ENCODE measurements at places on chromosomes 2 and 18.
A peak's percentile ranks its signal among the peaks of the same experiment; 100 is the strongest.

- no peak for DNase-seq
Measured at GRCh38 chr2:119282146-119282995, 58.7 kb downstream of the STEAP3 start.

- DNase-seq: no peak
Measured at GRCh38 chr18:6781142-6781714, 51.7 kb downstream of the ARHGAP28 start.

- DNase-seq: no peak
Measured at GRCh38 chr2:56465491-56465890, 281.7 kb downstream of the CCDC85A start.

DNA sequence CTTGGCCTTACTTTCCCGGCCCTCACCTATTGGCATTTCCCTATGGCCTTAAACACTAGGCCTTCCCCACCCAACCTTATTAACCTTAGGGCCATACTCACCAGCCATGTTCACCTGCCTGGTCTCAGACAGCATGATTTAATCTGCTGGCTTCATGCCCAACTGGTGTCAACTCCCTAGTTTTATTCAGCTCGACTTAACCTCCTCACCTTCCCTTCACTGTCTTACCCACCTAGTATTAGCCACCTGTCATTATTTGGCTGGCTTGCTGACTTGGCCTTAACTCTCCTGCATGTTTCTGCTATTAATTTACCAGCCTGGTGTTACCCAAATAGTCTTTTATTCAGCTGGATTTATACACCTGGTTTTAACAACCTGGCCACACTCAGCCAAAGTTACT, 136.0 kb upstream of the ZSWIM2 start:
- DNase-seq: no peak

DNA sequence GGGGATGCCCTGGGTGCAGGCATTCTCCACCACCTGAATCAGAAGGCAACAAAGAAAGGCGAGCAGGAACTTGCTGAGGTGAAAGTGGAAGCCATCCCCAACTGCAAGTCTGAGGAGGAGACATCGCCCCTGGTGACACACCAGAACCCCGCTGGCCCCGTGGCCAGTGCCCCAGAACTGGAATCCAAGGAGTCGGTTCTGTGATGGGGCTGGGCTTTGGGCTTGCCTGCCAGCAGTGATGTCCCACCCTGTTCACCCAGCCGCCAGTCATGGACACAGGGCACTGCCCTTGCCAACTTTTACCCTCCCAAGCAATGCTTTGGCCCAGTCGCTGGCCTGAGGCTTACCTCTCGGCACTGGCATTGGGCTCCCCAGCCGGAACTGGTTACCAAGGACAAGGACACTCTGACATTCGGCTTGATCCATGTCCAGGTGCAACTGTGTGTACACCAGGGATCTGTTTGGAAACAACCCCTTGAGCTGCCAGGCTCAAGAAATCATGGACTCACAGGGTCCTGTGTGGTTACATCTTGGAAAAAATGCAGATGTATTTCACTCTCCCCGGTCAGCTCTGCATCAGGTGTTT, 31.8 kb downstream of the SLC1A4 start:
- DNase-seq: no peak

DNA sequence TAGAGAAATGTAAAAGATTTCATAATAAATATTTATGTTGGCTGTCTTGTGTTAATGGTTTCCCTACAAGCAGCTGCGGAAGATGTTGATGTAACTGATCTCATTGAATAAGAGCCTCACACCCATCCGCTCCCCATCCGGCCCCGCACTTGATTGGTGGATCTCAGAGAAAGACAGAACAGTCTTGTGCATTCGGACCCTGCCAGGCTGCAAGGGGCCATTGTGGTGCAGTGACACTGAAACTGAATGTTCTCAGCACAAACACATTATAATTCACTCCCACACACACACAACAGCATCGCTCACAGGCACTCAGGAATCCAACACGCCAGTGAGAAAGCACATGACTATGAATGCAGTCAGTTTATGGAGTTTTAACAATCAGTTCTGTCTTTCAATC, 47.8 kb downstream of the PRELID3A start:
- no peak for DNase-seq

- no peak for DNase-seq
Measured at GRCh38 chr2:10171006-10171800, 48.7 kb downstream of the RRM2 start.

GRCh38 chr2:139365189-139365588, 585.0 kb upstream of the NXPH2 start:
- no peak for DNase-seq

- DNase-seq: no peak
Measured at GRCh38 chr2:102470168-102470567, 2.9 kb upstream of the SLC9A4 start.

DNA sequence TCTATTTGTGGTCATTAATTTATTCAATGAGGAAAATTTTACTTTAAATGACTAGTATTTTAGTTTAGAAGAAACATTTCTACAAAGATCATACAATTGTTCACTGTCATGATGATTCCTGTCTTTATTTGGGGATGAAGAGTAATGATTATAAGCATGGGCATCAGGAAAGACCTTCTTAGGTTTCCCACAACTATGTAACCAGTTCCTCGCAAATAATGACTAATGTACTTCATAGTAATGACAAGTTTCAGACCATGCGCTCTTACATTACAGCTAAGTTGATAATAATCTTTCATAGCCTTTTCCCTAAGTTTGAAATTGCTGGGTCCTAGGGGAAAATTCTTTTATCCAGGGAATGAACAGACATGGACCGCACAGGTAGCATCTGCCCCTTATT, 90.5 kb downstream of the MYO5B start:
- no peak for DNase-seq

- no peak for DNase-seq
Measured at GRCh38 chr2:41912337-41912736, 135.5 kb upstream of the PKDCC start.

- DNase-seq: no peak
Measured at GRCh38 chr2:211449819-211450218, 893.4 kb downstream of the CPS1 start.

GRCh38 chr2:118794546-118794945, 52.9 kb downstream of the EN1 start:
- no peak for DNase-seq

- no peak for DNase-seq
Measured at GRCh38 chr2:57450170-57450569, 596.4 kb upstream of the VRK2 start.

- DNase-seq: no peak
Measured at GRCh38 chr2:163291790-163292189, 444.0 kb downstream of the FIGN start.

DNA sequence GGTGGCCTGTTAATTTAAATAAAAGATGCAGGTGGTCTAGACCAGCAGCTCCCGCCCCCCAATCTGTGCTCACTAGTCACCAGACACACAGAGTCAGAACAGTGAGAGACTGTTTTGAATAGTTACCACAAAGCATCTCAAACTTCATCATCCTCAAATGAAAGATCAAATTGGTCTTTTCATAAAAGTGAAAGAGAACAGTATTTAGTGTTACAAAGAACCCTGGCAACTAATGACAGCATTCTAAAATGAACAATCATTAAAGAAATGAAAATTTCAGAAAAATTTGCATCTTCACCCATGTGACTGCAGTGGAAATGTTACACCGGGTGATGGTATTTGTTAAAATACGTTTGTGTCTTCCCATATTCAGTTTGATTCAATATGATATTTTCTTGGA, 65.5 kb upstream of the PMAIP1 start:
- DNase-seq: peak; percentile 43

- no peak for DNase-seq
Measured at GRCh38 chr2:196538189-196538588, 101.3 kb upstream of the CCDC150 start.

GRCh38 chr2:105887256-105887655, 142.5 kb downstream of the NCK2 start:
- DNase-seq: no peak

GRCh38 chr18:8656232-8656631, 47.0 kb downstream of the RAB12 start:
- no peak for DNase-seq

DNA sequence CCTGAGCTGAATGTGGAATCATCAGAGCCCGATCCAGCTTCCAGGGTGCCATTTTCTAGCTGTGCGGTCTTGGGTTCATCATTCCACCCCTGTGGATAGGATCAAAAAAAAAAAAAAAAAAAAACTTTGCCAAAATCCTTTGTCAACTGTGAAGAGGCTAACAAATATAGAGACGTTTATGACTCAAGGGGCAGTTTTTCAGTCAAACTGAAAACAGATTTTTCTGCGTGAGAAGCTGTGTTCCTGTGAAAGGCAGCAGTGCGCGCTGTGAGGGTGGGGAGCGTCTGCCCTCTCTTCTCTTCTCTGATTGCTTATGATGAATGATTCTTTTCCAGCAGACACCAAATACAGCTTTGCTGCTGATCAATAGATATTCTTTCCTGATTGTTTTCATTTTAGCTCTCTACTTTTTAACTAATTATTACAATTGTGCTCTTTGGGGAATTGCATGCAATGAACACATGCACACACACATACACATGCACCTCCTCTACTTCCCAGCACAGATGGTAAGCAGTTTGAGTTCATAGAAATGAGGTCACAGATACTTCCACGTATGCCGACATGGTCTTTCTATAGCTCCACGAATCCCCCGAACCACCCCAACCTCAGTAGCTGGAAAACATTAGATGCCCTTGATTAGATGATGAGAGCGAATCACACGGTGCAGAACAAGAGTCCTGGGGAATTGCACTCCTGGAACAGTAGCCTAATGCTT, 175.4 kb downstream of the NRP2 start:
- DNase-seq: no peak

DNA sequence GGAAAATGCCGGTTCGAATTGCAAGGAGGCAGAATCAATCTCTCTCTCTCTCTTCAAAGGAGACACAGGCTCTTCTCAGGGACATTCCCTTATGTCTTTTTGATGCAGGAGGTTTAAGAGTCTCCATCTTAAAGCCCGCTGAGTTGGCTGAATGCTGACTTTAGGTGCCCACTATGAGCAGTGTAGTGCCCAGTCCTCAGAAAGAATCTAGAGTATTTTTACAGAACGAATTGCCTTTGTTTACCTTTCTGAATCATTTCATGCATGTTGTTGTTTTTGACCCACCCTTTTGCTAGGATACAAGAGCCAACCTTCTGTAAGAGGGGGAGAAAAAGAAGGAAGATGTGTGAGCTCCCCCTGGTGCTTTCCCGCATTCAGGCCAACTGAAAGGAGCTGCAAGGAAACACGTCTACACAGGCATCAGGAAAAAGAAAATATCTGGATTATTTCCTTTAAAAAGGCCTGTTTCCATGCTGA, 193.5 kb upstream of the TCF4 start:
- DNase-seq: no peak

DNA sequence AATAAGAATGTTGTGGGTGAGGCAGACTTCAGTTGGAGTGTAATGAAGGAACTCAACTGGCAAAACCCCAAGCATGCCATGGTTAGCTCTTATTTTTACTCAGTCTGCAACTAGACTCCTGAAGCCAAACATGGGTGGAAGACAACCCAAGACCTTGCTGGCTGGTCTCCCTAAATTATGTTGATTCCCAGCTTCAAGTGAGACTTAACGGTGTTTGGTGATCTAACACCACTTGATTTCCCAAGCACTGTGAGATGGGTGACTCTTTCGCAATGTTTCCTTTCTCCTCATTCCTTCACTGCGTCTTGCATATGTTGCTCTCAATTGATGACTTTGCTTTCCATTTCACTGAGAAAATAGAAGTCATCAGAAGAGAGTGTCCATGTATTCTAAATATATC, 693.1 kb downstream of the DCC start:
- DNase-seq: no peak

DNA sequence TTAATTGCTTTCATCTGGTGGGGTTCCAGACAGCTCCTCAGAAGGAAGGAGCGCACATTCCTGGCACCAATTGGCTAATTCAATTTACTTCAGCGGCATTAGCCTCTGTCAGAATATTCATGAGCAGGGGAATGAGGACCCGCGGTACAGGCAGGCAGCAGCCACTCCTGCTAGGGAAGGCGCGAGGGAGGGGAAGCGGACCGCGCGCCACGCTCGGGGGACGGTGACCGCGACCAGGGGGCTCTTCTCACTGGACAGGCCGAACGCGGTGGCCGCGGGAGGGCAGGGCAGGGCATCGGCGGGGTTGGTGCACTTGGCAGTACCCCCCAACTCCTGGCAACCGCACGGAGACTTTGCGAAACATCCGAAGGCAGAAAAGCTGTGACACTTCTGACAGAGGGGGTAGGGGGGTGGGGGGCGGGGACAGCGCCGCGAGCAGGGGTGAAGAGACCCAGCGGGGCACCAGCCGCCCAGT, at the start of gene CDH20:
CDH20 (plus strand) TSS at position 160 of the 475 bp plus-strand sequence.
- no peak for DNase-seq

DNA sequence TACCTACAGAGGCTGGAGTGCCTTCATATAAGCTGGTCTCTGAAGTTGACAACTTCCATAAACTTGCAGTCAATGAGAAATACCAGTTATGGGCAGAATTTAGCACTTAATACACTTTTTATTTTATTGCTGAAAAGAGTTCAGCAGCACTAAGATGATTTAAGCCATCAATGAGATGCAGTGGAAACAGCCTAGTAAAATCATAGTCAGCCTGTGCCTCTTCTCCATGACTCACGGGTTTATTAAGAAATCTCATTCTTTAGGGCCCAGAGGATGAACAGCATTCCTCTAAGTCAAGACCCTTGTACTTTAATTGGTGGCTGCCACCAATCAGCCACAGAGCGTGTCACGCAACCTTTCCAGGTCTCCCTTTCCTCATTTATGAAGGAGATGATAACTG, 1357.9 kb upstream of the CELF4 start:
- no peak for DNase-seq

GRCh38 chr18:79877163-79878091, 74.0 kb downstream of the SLC66A2 start:
- no peak for DNase-seq

GRCh38 chr2:54434711-54435110, 21.4 kb upstream of the SPTBN1 start:
- DNase-seq: no peak

- no peak for DNase-seq
Measured at GRCh38 chr2:230227216-230227615, 1.7 kb downstream of the SP140 start.

DNA sequence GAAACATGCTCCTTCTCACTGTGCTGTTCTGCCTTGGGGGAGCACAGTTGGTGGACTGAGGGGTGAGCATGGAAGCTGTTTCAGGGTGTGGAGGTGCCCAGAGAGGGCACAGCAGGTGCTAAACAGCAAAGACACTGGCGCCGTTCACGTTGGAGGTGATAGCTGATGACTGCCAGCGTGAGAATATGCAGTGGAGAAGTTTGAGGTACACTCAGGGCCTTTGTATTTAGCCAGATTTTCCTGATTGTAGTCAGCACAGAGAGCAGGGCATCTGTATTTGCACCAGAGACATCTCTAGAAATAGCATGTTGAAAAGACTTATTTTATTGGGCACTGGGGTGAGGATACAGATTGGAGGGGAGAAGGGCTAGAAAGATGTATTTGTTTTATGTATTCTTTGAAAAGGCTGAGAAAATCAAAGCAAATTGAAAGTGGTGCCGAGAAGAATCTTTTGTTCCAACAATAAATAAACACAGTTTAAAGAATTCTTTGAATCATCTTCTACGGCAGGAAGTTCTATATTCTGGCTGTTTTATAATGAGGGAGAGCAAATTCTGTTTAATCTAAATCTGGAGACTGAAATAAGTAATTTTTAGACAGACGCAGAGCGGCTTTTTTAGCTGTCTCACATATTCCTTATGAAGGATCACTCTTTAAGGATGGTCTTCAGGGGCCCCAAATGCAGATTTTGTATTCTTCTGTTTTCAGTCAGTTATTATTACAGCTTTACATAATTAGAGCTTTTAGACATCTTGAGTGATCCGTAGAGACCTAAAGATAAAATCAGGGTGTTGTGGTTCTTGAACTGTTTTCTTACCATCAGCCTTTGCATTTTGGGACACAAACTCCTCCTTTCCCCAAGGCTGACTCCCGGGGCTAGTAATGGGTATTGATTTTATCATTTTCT, 7.1 kb downstream of the ZNF532 start:
- DNase-seq: no peak

GRCh38 chr2:152766928-152767327, 48.5 kb downstream of the ARL6IP6 start:
- no peak for DNase-seq
